GM23248 (cell line): ENCODE measurements at places on chromosomes 4 and X.

GRCh38 chrX:19698122-19698521 lies 182.8 kb upstream of the MAP3K15 start:
- peak overlapping the region; percentile 92 for H3K27ac ChIP-seq
- peak; percentile 77 for DNase-seq
- no peak overlapping the region for H3K4me3 ChIP-seq
- H3K36me3 ChIP-seq, result no peaks in the 10 kb centered on the region
- H3K4me1 ChIP-seq, result peaks cover 12% of the 10 kb centered on the region

DNA sequence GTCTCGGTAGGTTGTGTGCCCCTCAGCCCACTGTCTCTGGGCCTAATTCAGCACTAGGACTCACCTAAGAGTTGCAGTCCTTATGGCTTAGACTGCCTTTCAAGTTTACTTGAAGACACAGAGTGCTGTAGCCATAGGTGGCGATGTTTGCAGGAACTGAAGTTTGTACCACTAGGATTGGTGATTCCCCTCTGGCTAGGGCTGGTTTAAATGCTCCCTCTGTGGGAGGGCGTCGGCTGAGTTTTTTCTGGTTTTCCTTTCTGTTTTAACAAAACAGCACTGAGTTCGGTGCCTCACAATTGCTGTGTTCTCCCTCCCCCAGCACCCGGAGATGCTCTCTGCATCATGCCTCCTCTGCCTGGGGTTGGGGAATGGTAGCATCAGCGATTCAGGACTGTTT lies 480.9 kb downstream of the PCDH11X start:
- H3K4me1 ChIP-seq, result no peaks in the 10 kb centered on the region
- no peaks in the 10 kb centered on the region for H3K36me3 ChIP-seq
- no peak for DNase-seq
- H3K4me3 ChIP-seq, result no peak overlapping the region

GRCh38 chr4:13196721-13197120 lies 287.4 kb downstream of the RAB28 start:
- DNase-seq, result no peak
- no peaks in the 10 kb centered on the region for H3K27me3 ChIP-seq
- H3K36me3 ChIP-seq, result no peaks in the 10 kb centered on the region
- no peak overlapping the region for H3K27ac ChIP-seq
- H3K4me1 ChIP-seq, result no peaks in the 10 kb centered on the region

GRCh38 chr4:101158134-101158482 lies 189.2 kb downstream of the PPP3CA start:
- H3K27ac ChIP-seq, result peak overlapping the region; percentile 56
- H3K27me3 ChIP-seq, result no peaks in the 10 kb centered on the region
- no peaks in the 10 kb centered on the region for H3K36me3 ChIP-seq

DNA sequence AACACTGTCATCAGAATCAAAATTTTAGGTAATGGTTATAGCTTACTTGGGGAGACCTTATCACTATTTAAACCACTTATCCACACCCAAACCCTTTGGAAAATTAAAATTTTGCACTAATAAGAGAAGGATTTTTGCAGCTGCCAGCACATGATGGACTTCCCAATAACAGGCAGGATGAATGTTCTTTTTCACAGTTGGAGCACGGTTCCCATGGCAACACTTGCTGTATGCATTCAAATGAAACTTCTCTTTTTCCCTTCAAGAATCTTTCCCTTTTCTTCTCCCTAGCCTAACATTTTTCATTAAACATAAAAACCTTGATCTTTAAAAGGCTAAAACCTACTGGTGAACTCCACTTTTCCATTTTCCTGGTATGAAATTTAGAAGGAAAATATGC lies 768.2 kb downstream of the KCTD8 start:
- no peaks in the 10 kb centered on the region for H3K27me3 ChIP-seq
- H3K36me3 ChIP-seq, result no peaks in the 10 kb centered on the region
- H3K27ac ChIP-seq, result no peak overlapping the region
- H3K4me3 ChIP-seq, result no peak overlapping the region

- DNase-seq, result no peak
- no peak overlapping the region for H3K27ac ChIP-seq
- no peaks in the 10 kb centered on the region for H3K36me3 ChIP-seq
- no peaks in the 10 kb centered on the region for H3K27me3 ChIP-seq
- no peaks in the 10 kb centered on the region for H3K4me1 ChIP-seq
- H3K4me3 ChIP-seq, result no peak overlapping the region
Measured at GRCh38 chr4:95499291-95499696, 49.5 kb downstream of the UNC5C start.

GRCh38 chrX:8413279-8413678 lies 51.4 kb upstream of the VCX3B start:
- no peaks in the 10 kb centered on the region for H3K27me3 ChIP-seq
- DNase-seq, result no peak
- H3K27ac ChIP-seq, result no peak overlapping the region
- no peak overlapping the region for H3K4me3 ChIP-seq
- H3K36me3 ChIP-seq, result no peaks in the 10 kb centered on the region
- no peaks in the 10 kb centered on the region for H3K4me1 ChIP-seq

DNA sequence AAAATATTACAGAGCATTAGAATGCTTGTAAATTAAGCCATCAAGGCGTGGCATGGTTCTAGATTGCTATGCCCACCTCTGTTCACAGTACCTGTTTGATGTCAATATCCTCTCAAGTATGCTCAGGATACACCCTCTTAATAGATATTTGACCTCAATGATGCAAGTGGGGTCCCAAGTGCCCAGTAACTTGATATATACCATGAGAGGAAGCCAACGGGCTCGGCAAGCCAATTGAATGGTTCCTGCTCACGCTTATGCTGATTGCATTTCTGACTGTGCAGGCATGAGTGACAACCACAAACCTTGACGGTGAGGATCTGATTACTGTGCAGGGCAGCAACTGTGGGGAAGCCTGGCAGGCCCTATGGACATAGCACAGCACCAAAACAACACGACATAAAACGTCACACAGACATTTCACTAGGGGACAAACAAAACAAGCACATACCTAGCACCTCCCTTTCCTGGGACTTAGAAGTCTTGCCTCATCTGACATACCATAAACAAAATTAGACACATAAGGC lies 179.1 kb upstream of the ETNPPL start:
- H3K4me1 ChIP-seq, result no peaks in the 10 kb centered on the region
- no peaks in the 10 kb centered on the region for H3K36me3 ChIP-seq
- H3K4me3 ChIP-seq, result no peak overlapping the region
- H3K27ac ChIP-seq, result no peak overlapping the region
- H3K27me3 ChIP-seq, result no peaks in the 10 kb centered on the region
